Forelimb muscle (tissue), 1 donor: ENCODE measurements at places on chromosomes 1 and 21. TPM values are rescaled to one million over a fixed set of nuclear protein-coding genes. Genes with fewer than 3 reads are reported as not detected.

- no peak for DNase-seq
These were observed 10.2 kb downstream of the ECE1 start for GRCh38 chr1:21280011-21280471.

DNA sequence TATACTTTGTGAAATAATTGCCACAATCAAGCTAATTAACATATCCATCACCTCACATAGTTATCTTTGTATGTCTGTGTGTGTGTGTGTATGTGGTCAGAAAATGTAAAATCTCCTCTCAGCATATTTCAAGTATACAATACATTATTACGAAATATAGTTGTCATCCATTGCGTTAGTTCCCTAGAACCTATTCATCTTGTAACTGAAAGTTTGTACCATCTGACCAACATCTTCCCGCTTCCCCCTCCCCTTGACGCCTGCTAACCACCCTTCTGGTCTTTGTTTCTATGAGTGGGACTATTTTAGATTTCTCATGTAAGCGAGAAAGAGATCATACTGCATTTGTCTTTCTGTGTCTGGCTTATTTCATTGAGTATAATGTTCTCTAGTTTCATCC, 455.3 kb downstream of the KCNT2 start:
- no peak for DNase-seq

DNA sequence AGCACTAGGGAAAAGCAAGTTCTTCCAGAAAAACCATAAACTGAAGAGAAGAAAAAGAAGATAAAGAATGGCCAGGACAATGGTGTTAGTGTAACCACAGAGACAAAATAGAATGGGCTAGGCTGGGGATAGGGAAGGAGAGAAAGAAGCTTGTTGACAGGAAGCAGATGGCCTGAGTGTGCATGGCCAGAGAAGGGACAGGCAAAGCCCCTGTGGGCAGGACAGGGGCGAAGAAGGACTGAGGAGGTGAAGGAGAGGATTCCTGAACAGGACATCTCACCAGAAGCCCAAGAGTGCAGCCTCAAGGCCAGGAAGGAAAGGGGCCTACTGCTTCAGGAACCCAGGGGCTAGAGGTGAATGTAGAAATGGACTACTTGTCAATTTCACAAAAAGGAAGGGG, 29.3 kb downstream of the IQGAP3 start:
- DNase-seq: no peak

- no peak for DNase-seq
These were observed 1.1 kb downstream of the PERM1 start for GRCh38 chr1:980602-981395.

GRCh38 chr21:45506836-45507522, 35.3 kb downstream of the SLC19A1 start:
- no peak for DNase-seq

The KRTAP11-1 gene
- polyA plus RNA-seq: not detected

GRCh38 chr1:156638189-156638985, 3.5 kb upstream of the BCAN start:
- no peak for DNase-seq

DNA sequence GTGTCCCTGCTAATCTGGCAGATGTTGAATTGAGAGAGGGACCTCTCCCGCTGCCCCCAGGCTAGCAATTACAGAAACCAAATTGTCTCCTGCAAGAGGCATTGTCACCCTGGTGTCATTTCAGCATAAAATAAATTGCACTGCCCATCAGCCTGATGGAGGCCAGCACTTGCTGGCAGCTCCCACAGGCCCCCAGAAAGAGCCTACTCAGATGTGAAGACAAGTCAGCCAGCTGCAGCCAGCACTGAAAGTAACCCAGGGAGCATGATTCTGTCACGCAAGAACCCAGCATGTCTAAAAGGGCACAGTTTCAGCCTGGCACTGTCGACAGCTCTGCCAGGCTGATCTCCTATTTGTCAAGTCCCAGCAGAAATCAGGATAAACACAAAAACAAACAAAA, 110.3 kb upstream of the CTTNBP2NL start:
- DNase-seq: no peak

GRCh38 chr1:59220356-59220755, 76.5 kb upstream of the FGGY start:
- no peak for DNase-seq

- DNase-seq: no peak
These were observed 16.8 kb upstream of the PDIK1L start for GRCh38 chr1:26094677-26095383.

DNA sequence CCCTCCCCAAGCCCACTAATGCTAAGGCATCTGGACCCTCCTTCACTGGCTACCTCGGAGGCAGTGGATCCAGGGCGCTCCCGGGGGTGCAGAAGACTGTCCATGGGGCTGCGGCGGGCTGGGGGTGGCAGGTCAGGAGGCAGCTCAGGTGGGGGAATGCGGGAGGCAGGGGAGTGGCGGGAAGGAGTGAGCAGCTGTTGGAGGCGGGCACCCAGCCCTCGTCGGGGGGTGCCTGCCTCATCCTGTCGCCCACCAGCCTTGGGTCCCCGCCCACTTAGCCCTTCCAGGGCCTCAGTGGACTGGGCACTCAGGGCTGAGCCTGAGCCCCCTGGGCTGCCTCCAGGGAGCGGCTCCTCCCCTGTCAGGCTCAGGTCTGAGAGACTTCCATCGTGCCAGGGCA, 10.7 kb upstream of the GATAD2B start:
- DNase-seq: no peak

The CYP4B1 gene
- polyA plus RNA-seq: not detected

DNA sequence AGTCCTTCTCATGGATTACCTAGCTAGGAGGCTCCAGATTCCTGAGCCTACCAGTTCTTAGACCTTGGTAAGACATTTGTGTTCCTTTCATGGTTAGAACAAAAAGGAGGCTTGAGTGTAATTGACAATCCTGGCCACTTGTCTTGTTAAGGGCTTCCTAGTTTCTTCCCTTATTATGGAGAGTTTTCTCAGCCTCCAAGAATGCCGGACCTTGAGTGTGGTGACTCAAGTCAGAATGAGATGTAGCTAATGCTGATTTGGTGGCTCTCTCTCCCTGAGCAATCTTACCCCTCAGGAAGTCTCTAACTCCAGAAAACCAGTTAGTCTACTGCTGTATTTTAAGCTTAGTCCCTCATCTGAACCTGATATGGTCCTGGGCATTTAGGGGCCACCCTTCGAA, 14.3 kb downstream of the CHI3L2 start:
- DNase-seq: no peak

- no peak for DNase-seq
These were observed 3.0 kb downstream of the RXFP4 start for GRCh38 chr1:155944444-155944799.

DNA sequence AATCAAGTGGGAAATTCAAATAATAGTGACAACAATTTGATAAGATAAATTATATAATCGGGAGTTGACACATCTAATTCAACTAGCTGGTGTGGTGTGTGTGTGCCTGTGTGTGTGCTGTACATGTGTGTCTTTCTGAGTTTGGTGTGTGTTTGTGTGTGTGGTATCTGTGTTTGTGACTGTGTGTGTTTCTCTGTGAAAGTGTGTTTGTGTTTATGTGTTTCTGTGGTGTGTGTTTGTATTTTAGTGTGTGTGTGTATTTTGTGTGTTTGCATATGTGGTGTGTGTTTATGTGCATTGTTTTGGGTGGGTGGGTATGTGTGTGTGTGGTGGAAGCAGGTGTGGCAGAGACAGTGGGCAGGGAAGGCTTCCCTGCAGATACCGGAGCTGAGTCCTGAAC, 4.8 kb upstream of the DSCAM start:
- no peak for DNase-seq

The CFHR5 gene
- not detected for polyA plus RNA-seq

GRCh38 chr1:79695138-79695537, 688.6 kb upstream of the ADGRL4 start:
- DNase-seq: no peak

DNA sequence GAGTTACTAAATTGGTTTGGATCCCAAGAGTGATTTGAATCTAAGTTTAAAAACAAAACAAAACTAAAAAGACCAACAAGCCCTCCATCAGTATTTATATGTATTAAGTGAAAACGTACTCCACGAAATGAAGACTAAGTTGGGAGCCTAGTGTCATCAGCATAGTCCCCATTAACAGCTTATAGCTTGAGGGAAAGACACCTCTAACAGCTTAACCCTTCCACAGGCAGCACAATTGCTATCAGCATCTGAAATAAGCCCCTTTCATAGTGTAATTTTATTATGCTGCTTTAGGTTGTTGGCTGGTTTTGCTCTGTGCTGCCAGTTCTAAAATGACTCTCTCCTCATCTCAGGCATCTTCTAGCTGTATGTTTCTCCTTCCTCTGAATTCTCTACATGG, 25.8 kb upstream of the ST6GALNAC5 start:
- DNase-seq: no peak

DNA sequence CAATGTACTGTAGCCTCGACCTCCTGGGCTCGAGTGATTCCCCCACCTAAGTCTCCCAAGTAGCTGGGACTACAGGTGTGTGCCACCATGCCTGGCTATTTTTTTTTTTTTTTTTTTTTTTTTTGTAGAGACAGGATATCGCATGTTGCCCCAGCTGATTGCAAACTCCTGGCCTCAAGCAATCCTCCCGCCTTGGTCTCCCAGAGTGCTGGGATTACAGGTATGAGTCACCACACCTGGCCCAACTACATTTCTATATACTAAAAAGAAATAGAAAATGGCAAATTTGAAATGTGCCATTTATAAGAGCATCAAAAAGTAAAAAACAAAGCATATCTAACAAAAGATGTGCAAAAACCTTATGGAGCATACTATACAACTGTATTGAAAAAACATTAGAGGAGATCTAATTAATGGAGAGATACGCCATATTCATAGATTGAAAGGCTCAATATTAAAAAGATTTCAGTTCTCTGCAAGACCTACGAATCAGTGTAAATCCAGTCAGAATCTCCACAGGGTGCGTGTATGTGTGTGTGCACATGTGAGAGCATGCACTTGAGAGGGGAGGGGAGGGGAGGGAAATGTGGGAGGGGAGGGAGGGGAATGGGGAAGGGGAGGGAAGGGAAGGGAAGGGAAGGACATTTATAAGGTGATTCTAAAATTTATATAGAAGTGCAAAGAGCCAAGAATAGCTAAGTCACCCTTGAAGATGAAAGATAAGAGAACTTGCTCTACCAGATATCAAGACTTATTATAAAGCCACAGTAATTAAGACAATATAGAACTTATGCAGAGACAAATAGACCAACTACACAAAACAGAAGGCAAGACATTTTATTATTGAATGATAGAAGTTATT, 15.5 kb upstream of the PADI4 start:
- DNase-seq: no peak

DNA sequence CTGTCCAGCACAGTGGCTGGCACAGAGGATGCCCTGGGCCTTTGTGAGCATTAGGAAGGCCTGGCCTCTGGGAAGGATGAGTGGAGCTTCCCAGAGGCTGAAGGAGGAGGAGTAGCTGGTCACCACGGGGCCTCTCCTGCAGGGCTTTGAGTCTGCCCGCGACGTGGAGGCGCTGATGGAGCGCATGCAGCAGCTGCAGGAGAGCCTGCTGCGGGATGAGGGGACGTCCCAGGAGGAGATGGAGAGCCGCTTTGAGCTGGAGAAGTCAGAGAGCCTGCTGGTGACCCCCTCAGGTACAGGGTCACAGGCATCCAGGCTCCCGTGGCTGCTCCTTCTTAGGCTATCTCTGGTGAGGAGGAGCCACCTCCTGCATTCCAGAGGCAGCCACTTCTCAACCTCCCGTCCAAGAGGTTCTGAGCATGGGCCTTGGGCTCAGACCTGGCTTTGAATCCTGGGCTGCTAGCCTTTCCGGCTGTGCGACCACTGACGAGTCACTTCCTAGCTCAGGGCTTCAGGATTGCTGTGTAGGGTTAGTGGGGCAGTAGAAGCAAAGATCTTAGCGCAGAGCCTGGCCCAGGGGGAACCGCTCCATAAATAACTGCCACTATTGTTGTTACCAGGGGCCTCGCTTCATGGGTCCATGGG, 14.0 kb downstream of the SESN2 start:
- DNase-seq: no peak

The C1orf21 gene
- polyA plus RNA-seq: 50.0 TPM

The TRPM2 gene
- 1.5 TPM for polyA plus RNA-seq

- no peak for DNase-seq
These were observed 451.1 kb downstream of the RWDD3 start for GRCh38 chr1:95685081-95685480.

The MIXL1 gene
- 0.44 TPM for polyA plus RNA-seq

- no peak for DNase-seq
These were observed 1.5 kb downstream of the KIRREL1 start for GRCh38 chr1:157994704-157995582.

The OR2L8 gene
- not detected for polyA plus RNA-seq

The PFKFB2 gene
- 8.8 TPM for polyA plus RNA-seq

GRCh38 chr21:39094087-39094780, 89.0 kb downstream of the PSMG1 start:
- no peak for DNase-seq

DNA sequence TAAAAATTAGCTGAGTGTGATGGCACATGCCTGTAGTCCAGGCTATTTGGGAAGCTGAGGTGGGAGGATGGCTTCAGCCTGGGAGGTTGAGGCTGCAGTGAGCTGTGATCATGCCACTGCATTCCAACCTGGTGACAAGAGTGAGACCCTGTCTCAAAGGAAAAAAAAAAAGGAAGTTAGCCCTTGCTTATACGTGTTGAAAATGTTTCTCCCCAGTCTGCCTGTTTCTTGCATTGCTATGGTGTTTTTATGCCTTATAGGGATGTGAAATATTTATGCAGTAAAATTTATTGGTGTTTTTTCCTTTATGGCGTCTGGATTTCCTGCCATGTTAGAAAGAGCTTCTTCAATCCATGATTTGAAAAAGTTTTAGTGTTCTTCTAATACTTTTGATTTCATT, 3.6 kb upstream of the RERE start:
- DNase-seq: no peak

GRCh38 chr1:61005614-61006580, 76.5 kb upstream of the NFIA start:
- no peak for DNase-seq

The COL18A1 gene
- 73.4 TPM for polyA plus RNA-seq

DNA sequence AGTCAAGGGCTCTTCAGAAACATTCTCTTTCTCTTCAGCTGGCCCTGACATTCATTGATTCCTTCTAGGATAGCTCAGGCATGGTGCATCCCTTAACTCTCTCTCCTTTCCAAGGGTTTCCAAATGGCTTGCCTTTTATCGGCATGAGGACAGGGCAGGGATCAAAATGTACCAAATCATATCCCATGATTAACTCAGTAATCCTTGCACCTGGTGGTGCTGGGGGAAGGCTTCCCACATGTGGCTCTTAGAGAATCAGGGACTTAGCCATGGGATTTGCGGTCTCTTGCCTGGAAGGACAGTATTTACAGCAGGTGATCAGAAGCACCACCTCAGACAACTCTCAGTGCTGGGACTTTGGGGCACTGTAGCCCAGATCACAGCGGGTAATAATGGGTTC, 46.2 kb upstream of the EDEM3 start:
- DNase-seq: no peak

The NPHS2 gene
- polyA plus RNA-seq: not detected

- peak; percentile 36 for DNase-seq
These were observed 87.4 kb downstream of the FASLG start for GRCh38 chr1:172746091-172746949.

DNA sequence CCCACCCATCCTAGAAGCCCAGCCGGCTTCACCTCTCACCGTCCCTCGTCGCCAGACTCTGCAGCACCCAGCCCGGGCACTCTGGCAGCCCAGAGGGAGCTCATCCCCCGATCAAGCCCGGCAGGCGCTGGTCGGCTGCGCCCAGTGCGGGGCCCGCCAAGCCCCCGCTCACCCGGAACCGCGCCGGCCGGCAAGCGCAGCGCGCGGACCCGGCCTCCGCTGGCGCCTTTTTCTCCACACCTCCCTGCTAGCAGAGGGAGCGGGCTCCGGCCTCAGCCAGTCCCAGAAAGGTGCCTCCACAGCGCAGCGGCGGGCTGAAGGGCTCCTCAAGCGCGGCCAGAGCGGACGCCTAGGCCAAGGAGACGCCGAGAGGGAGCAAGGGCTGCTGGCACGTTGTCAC, 2023.3 kb downstream of the NCAM2 start:
- no peak for DNase-seq

- DNase-seq: no peak
These were observed at the start of gene TMOD4 for GRCh38 chr1:151175863-151176262. TMOD4 (minus strand) TSS chr1:151175981; CDS start chr1:151174875, 1,106 bp downstream.
